ENCODE measurements at places on chromosomes 12 and 14. TPM values are rescaled to one million over a fixed set of nuclear protein-coding genes. Genes with fewer than 3 reads are reported as not detected.

DPF3 gene
- total RNA-seq, result 0.22 TPM

PLXNC1 gene
- total RNA-seq, result 0.06 TPM

OTOGL gene
- not detected for total RNA-seq

CIROP gene
- total RNA-seq, result not detected

RD3L gene
- not detected for total RNA-seq

Data from A549 treated with CORT108297 at 1 μM for 4 hours (cell line).